ENCODE measurements at places on chromosomes 13 and 19. TPM values are rescaled to one million over a fixed set of nuclear protein-coding genes. Genes with fewer than 3 reads are reported as not detected.
A peak's percentile ranks its signal among the peaks of the same experiment; 100 is the strongest.

GRCh38 chr13:91817250-91817649, 418.8 kb downstream of the GPC5 start:
- no peak overlapping the region for H3K27ac ChIP-seq
- no peak for DNase-seq
- H3K4me1 ChIP-seq, result no peaks in the 10 kb centered on the region

GRCh38 chr19:13463296-13463695, 43.0 kb downstream of the CACNA1A start:
- H3K27me3 ChIP-seq, result no peaks in the 10 kb centered on the region
- H3K4me3 ChIP-seq, result no peak overlapping the region
- H3K27ac ChIP-seq, result no peak overlapping the region
- no peak for DNase-seq
- no peaks in the 10 kb centered on the region for H3K4me1 ChIP-seq
- H3K36me3 ChIP-seq, result no peaks in the 10 kb centered on the region

GRCh38 chr19:56217039-56217949, 15.2 kb downstream of the ZSCAN5C start:
- no peaks in the 10 kb centered on the region for H3K27me3 ChIP-seq
- DNase-seq, result no peak
- H3K36me3 ChIP-seq, result no peaks in the 10 kb centered on the region
- peak overlapping the region; percentile 16 for H3K4me3 ChIP-seq
- H3K4me1 ChIP-seq, result no peaks in the 10 kb centered on the region
- no peak overlapping the region for H3K27ac ChIP-seq

DNA sequence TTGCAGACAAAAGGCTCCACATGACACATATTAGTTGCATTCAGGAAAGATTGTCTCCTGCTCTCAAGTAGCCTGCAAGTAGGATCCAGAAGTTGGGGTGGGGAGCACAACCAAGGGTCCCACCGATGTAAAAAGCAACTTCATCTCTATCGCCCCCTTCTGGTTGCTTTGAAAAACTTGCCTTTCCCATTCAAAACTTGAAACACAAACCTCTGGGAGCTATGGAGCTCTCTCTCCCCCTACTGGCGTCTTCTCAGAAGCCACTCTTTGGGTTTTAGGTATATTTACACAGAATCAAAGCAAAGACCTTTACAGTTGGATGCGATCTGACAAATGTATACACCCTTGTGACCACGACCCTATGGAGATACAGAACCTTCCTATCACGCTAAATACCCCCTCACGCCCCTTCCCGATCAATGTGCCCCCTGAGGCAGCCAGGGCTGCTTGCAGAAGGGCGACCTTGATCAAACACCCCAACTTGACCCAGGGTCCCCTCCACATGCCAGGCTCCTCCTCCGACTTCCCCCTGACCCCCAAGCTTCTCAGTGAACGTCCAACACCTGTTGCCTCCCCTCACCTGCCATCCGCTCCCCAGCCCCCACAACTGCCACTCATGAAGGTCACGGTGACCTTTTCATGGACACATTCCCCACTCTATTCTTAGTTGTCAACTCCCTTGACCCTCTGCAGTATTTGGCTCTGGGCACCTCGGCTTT, 10.1 kb downstream of the NOSIP start:
- H3K27me3 ChIP-seq, result no peaks in the 10 kb centered on the region
- H3K36me3 ChIP-seq, result no peaks in the 10 kb centered on the region
- peaks cover 9% of the 10 kb centered on the region for H3K4me1 ChIP-seq
- DNase-seq, result peak; percentile 62

DNA sequence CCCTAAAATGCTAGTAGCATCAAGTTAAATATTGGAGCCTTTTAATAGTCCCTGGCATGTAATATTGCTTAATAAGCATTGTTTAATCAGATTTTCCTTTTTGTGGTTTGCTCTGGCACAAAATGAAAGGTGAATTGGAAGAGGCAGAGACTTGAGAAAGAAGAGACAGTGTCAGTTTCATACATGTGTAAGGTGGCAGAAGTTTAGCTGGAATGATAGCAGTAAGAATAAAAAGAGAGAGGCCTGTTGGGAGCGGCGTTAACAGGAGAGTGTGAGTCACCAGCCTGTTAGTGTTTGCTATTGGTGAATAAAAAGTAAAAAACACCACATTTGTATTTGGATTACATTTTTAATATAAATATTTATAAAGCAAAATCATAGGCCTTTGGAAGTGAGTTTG, 145.3 kb downstream of the PDS5B start:
- no peak for DNase-seq
- H3K27me3 ChIP-seq, result no peaks in the 10 kb centered on the region
- H3K36me3 ChIP-seq, result no peaks in the 10 kb centered on the region
- no peak overlapping the region for H3K27ac ChIP-seq
- no peak overlapping the region for H3K4me3 ChIP-seq

GRCh38 chr13:51134763-51135365, 23.8 kb upstream of the C13orf42 start:
- DNase-seq, result no peak
- no peaks in the 10 kb centered on the region for H3K4me1 ChIP-seq
- no peak overlapping the region for H3K27ac ChIP-seq
- H3K27me3 ChIP-seq, result no peaks in the 10 kb centered on the region
- no peak overlapping the region for H3K4me3 ChIP-seq

GRCh38 chr19:1251330-1252220, 3.2 kb downstream of the MIDN start:
- peak overlapping the region; percentile 65 for H3K4me3 ChIP-seq
- peak overlapping the region; percentile 87 for H3K27ac ChIP-seq
- H3K36me3 ChIP-seq, result no peaks in the 10 kb centered on the region
- DNase-seq, result peak; percentile 74

DNA sequence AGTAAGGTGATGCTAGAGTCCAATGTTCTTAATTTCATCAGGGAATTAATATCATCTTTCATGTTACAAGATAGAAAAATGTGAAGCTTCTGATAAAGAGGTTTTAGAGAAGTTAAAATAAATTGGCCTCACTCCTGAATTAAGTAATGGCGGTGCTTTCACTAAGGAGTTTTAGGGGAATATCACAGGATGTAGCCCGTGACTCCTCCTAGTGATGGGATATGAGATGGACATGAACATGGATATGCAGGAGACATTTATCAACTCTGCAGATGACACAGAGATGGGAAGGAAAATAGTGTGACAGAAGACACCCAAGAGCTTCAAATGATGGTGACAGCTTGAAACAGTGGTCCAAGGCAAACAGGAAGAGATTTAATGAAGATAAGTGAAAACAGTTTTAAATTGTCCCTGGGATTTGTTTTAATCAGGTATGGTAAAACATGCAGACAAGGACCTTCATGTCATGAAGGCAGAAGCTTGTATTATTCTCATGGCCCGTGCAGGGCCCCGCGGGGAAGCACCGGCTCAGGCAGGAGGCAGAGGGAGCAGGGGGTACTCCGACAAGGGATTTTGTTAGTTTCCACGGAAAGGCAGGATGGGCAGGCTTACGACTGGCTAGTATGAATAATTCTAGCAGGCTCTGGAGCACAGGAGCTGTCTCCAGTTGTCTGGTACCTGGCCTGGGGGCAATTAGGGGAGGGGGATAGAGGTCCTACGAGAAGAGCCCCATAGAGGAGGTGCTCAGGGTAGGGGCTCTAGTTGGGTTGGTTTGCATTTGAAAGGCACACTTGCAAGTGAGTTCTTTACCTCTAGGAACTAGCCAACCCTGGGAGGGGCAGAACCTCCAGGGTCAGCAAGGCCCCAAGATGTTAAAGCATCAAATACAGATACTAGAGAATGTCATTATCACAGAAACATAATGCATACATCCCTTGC, 38.7 kb upstream of the FARP1 start:
- no peaks in the 10 kb centered on the region for H3K4me1 ChIP-seq
- no peak overlapping the region for H3K27ac ChIP-seq
- H3K27me3 ChIP-seq, result no peaks in the 10 kb centered on the region
- DNase-seq, result no peak
- H3K4me3 ChIP-seq, result no peak overlapping the region

The CNMD gene
- total RNA-seq, result not detected

DNA sequence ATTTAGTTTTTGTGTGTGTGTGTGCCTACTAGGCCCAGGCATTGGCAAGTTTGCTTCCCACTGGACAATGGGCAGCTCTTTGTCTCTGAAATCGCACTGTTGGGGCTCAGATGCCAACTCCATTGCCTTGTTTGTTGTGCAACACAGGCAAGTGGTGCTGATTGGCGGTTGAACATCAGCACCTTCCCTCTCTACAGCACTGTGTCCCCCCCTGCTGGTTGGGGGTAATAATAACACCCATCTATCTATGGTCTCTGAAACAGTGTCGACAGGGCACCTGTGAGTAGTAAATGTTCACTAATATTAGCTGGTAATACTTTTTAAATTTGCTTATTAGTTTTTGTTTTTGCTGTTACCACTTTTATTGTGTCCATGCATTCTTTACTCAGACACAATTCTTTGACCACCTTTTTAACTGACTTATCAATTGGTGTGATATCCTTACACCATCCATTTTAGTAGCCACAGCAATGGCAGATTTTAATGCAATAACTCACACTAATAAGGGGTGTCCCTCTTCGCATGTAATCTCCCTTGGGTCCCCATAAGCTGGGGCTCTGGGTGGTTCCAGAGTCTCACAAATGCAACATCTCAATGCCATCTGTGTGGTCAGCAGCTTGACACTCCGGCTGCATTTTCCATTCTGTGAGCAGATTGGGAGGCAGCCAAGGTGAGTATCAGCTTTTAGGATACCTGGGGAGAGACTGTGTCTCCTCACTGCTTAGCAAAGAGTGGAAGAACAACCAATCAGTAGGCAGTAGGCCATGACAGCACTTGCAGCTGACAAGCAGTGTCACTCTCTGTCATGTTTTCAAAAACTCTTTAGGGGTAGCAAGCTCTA, 47.7 kb upstream of the UQCRFS1 start:
- H3K27me3 ChIP-seq, result no peaks in the 10 kb centered on the region
- no peak overlapping the region for H3K4me3 ChIP-seq
- no peaks in the 10 kb centered on the region for H3K4me1 ChIP-seq
- no peak for DNase-seq
- no peak overlapping the region for H3K27ac ChIP-seq
- no peaks in the 10 kb centered on the region for H3K36me3 ChIP-seq

The CYP2A7 gene
- total RNA-seq, result 0.83 TPM

- no peak overlapping the region for H3K27ac ChIP-seq
- H3K36me3 ChIP-seq, result no peaks in the 10 kb centered on the region
- H3K27me3 ChIP-seq, result no peaks in the 10 kb centered on the region
Observed at GRCh38 chr13:84082462-84082861, 200.2 kb upstream of the SLITRK1 start.

DNA sequence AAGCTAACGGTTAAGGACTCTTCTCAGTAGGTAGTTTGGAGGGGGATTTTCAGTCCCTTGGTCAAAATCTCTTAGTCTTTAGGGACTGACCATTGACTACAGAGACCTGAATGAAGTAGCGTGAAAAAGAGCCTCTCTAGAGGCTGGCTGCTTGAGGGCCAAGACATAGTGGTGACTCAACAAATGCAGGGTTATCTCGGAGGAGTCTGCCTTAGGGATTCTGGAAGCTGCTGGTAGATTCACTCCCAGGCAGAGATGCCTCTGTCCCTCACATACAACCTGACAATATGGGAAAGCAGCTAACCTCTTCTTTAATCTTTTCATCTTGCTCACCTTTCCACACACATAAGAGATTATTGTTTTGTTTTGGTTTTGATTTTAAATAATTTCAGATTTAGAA, 5.1 kb downstream of the ZNF793 start:
- no peaks in the 10 kb centered on the region for H3K4me1 ChIP-seq
- no peak overlapping the region for H3K4me3 ChIP-seq
- no peaks in the 10 kb centered on the region for H3K36me3 ChIP-seq
- no peaks in the 10 kb centered on the region for H3K27me3 ChIP-seq
- no peak overlapping the region for H3K27ac ChIP-seq

- DNase-seq, result no peak
- H3K27me3 ChIP-seq, result no peaks in the 10 kb centered on the region
- H3K27ac ChIP-seq, result no peak overlapping the region
- peaks cover 9% of the 10 kb centered on the region for H3K4me1 ChIP-seq
- no peak overlapping the region for H3K4me3 ChIP-seq
Observed at GRCh38 chr13:100543872-100544602, 44.6 kb downstream of the GGACT start.

- H3K27me3 ChIP-seq, result no peaks in the 10 kb centered on the region
- no peak overlapping the region for H3K27ac ChIP-seq
- H3K4me3 ChIP-seq, result no peak overlapping the region
- H3K36me3 ChIP-seq, result no peaks in the 10 kb centered on the region
- no peaks in the 10 kb centered on the region for H3K4me1 ChIP-seq
Observed at GRCh38 chr13:27744801-27745200, 47.5 kb upstream of the GSX1 start.

The EFNA2 gene
- not detected for total RNA-seq

DNA sequence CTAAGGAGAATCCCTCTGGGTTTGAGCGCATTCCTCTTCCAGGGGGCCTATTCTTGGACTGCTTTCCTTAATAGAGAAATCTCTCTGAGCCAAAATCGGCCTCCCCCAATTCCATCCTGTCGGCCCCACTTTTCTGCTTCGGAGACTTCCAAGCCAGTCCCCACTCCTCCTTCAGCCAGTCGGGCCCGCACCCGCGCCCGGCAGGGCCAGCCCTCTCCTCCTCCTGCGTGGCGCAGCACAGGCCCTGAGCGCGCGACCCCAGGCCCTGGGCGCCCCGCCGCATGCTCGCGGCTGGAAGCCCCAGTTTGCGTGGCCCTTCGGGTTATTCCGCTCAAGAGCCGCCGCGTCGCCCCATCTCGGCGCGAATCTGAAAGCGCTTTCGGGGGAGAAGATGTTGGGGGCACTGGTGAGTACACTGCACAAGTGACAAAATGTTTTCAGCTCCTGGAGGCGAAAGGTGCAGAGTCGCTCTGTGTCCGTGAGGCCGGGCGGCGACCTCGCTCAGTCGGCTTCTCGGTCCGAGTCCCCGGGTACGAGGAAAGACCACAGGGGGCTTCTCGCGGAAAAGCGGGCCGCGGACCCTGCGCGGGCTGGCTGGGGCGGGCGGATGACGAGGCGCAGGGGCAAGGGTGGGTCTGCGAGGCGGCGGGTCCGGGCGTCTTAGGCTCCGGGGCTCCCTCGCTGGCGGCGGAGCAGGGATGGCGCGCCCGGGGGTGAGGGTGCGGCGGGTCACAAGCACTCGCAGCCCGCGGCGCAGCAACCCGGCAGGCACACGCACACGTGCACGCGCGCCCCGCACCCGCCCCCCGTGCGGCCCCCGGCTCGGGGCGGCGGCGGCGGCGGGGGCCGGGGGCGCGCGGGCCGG, at the start of gene IL17D:
Gene IL17D, plus strand, starts transcription at position 785 of the 865 bp plus-strand sequence. CDS start 303 bp downstream, outside the sequence.
- no peaks in the 10 kb centered on the region for H3K36me3 ChIP-seq
- H3K4me3 ChIP-seq, result peak within 1 kb of the TSS; percentile 71
- no peaks in the 10 kb centered on the region for H3K27me3 ChIP-seq
- DNase-seq, result peak; percentile 53
- H3K4me1 ChIP-seq, result peaks cover 2% of the 10 kb centered on the region
- peak within 1 kb of the TSS; percentile 60 for H3K27ac ChIP-seq
